ENCODE measurements at places on chromosomes 13 and 19.

DNA sequence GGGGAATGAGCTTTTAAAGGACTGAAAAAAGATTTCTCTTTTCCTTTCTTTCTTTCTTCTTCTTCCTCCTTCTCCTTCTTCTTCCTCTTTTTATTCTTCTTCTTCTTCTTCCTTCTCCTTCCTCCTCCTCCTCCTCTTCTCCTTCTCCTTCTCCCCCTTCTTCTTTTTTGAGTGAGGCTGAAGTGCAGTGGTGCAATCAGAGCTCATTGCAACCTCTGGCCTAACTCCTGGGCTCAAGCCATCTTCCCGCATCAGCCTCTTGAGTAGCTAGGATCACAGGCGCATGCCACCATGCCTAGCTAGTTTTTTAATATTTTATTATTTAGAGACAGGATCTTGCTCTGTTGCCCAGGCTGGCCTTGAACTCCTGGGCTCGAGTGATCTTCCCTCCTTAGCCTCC, 120.9 kb upstream of the KL start:
- no peak for DNase-seq

- DNase-seq = peak; percentile 93
These were observed at the start of gene ZNF358 for GRCh38 chr19:7515645-7516151. ZNF358 (plus strand) TSS chr19:7516103; CDS start chr19:7519243, 3,140 bp downstream.

GRCh38 chr13:28607187-28607955, 51.6 kb upstream of the POMP start:
- DNase-seq = no peak

- DNase-seq = no peak
These were observed 98.9 kb downstream of the ESD start for GRCh38 chr13:46698014-46698413.

GRCh38 chr19:54653181-54653809, 9.5 kb upstream of the LILRB4 start:
- DNase-seq = peak; percentile 6

GRCh38 chr13:46168783-46169182, 13.2 kb downstream of the LCP1 start:
- DNase-seq = no peak

DNA sequence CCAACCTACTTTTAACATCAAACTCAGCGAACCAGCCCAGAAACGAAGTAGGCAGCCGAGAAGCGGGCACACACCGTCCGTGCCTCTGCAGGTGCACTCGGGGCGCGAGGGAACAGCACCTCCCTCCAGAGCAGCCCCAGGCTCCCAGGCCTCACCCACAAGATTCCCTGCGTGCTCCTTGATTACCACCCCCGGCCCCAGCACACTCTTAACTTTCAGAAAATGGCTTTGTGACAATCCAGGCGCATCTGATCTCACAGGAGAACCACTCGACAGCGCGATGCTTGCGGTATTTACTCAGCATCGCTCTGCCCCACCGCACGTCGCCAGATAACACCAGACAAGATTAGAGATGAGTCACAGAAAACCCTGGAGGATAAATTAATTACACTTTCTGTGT, 134.9 kb upstream of the SPACA7 start:
- DNase-seq = no peak

GRCh38 chr13:25762795-25763377, 288.9 kb downstream of the SHISA2 start:
- DNase-seq = no peak

DNA sequence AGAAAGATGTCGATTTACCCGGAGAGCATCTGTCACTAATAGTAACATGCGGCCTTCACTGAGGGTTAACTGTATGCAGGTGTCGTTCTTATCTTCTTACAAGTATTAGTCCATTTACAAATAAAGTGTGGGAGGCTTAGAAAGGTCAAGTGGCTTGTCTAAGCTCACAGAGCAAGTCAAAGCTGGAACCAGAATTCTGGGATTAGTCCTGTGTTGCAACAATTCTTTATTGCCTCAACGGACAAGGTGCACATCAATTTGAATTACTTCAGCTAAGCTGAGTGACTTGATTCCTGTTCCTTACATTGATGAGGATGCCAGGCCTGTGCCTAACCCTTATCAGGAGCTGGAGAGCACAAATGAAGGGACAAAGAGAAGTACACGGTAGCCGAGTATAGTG, 1193.6 kb downstream of the UQCRFS1 start:
- DNase-seq = no peak

GRCh38 chr19:3466635-3467034, 13.7 kb downstream of the SMIM24 start:
- no peak for DNase-seq

DNA sequence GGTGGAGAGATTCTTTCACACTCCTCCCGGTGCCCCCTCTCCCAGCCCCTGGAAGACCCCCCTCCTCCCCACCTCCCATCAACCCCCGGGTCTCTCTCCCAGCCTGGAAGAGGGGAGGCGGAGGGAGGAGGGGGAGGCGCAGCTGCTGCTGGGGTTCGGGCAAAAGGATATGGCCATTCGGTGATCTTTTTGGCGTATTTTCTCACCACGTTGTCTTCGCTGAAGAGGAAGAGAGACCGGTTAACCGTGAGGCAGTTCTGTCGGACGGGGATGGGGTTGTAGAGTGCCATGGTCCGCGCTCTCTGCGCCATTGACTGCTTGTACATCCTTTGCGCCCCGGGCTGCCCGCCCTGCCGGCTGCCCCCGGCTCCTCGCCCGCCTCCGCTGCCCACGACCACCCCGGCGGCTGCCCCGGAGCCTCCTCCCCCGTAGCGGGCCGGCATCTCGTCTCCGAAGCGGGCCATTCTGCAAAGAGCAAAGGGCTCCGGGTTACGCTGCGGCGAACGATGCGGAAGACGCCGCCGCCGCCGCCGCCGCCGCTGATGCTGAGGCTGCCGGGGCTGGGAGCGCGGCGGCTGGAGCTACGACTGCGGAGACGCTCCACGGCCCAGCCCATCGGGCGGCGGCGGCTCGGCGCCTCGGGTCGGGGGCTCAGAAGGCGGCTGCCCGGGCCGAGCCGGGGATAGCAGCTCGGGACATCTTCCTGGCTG, 363 bp downstream of the CACNA1A start:
- peak; percentile 46 for DNase-seq

- DNase-seq = no peak
These were observed 26.2 kb downstream of the TMEM161A start for GRCh38 chr19:19111967-19112580.

DNA sequence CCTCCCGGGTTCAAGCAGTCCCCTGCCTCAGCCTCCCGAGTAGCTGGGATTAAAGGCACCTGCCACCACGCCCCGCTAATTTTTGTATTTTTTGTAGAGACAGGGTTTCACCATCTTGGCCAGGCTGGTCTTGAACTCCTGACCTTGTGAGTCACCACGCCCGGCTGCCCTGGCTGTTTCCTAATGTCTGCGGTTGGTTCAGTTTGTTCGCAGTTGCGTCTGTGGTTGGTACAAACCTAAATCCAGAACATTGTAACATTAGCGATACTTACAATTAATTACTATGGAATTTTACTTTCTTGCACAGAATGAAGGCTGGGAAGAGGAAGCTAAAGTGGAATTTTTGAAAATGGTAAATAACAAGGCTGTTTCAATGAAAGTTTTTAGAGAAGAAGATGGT, 38.1 kb downstream of the RNF17 start:
- no peak for DNase-seq

DNA sequence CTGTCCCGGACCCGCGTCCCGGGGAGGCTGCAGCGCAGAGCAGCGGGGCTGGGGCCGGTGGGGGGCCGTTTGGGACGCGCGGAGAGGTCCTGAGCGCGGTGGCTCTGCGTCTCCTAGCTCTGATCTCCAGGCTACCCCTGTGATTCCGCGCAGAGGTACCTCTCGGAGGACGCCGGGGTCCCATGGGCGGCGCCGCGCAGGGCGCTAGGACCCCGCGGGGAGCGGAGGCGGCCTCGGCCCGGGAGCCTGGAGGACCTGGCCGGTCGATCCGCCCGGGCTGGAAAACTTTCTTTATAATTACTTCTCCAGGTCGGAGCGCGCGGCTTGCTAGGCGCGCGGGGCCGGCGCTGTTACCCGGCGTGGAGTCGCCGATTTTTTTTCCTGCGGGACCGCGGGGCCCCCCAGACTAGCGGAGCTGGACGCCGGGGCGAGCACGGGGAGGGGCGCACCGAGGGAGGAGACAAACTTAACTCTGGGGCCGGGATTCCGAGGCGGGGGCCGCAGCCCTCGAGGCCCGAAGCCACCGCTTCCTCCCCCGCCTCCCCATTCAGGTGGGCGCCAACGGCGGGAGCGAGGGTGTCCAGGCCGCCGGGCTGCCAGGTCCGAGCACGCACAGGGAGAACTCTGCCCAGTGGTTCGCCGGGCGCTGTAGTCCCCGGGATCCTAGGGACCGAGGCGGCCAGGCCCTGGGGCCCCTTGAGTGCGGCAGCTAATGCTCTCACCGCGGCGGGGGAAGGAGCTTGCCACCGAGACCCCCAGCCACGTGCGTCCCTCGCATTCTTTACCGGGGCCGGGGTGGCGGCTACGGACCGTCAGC, 848 bp upstream of the CEBPA start:
- DNase-seq = peak; percentile 59

DNA sequence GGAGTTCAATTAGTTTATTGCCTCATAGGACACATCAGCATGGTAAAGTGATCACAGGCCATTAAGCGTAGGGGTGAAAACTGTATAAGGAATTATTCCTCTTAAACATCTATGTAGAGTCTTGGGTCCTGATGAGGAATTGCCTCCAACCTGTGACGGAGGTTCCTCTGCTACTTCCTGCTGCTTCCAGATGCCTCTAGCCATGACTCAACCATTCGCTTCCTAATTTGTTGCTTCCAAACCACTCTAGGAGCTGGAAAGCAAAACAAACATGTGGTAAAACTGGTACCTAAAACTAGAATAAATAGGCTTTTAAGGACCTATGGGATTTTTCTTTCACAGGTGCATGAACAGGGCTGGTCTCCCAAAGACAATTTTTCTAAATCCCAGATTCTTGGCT, 253.8 kb downstream of the KLF12 start:
- DNase-seq = no peak

DNA sequence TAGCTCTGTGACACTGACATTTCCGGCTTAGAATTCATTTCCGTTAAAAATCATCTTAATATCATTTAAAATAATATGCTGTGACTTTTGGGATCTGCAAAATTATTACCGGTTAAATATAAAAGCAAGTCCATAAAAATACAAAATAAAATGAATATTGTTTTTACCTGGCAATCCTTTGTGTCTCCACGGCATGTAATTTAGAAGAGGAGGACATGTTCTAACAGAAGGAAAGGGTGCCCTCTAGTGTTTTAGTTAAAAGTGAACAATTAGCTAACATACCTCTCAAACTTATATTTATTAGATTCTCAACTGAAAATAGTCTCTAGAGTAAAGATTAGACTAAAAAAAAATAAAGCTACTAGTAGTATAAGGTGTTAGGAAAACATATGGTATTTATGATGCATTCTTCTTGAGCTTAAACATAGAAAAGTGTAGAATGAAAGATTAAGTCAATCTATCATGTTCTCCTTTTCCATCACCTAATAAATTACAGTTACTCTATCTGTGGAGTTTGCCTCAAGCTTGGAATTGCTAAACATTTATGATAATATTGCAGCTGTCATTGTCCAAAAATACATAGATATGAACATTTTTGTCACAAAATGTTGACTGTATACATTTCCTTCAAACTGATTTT, 676.7 kb upstream of the SPRY2 start:
- peak; percentile 52 for DNase-seq

DNA sequence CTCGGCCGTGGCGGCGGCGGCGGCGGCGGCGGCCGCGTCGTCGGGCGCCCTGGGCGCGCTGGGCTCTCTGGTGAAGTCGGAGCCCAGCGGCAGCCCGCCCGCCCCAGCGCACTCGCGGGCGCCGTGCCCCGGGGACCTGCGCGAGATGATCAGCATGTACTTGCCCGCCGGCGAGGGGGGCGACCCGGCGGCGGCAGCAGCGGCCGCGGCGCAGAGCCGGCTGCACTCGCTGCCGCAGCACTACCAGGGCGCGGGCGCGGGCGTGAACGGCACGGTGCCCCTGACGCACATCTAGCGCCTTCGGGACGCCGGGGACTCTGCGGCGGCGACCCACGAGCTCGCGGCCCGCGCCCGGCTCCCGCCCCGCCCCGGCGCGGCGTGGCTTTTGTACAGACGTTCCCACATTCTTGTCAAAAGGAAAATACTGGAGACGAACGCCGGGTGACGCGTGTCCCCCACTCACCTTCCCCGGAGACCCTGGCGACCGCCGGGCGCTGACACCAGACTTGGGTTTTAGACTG, 1.7 kb downstream of the SOX1 start:
- no peak for DNase-seq

- no peak for DNase-seq
These were observed 8.9 kb upstream of the FARP1 start for GRCh38 chr13:98133946-98134345.

- no peak for DNase-seq
These were observed 421.7 kb upstream of the GPC6 start for GRCh38 chr13:92804926-92805325.

DNA sequence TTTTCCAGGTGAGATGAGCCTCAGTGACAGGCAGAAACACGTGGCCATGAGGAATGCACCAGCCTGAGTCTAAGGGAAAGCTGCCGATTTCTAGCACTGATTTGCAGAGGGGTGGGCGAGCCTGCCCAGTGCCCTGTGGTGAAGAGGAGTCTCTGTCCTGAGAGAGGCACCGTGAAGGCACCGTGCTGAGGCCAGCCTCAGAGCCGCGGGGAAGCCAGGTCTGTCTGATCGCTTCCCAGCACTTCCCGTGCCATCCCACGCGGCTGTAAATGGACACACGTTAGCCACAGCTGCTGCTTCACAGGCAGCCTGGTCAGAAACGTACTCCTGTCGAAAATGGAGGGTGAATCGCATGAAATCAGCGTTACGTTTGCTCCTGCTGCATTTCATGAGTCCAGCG, 79.8 kb downstream of the ATP11A start:
- no peak for DNase-seq
